ENCODE measurements at places on chromosomes 2 and 18. TPM values are rescaled to one million over a fixed set of nuclear protein-coding genes. Genes with fewer than 3 reads are reported as not detected.

Gene CDC42EP3
- total RNA-seq: 30.7 TPM

Gene STK11IP
- total RNA-seq: 13.0 TPM

Gene DNAJC5G
- total RNA-seq: not detected

Gene COLEC11
- not detected for total RNA-seq

Gene EPAS1
- total RNA-seq: 71.1 TPM

Gene C2orf42
- total RNA-seq: 23.6 TPM

Gene TMEM17
- 3.2 TPM for total RNA-seq

Gene LCT
- not detected for total RNA-seq

Gene PLGLB1
- not detected for total RNA-seq

Gene ADCYAP1
- total RNA-seq: not detected

Gene HES6
- 2.7 TPM for total RNA-seq

Gene DSG4
- not detected for total RNA-seq

Gene THADA
- total RNA-seq: 18.8 TPM

Gene FOXD4L1
- total RNA-seq: not detected

Gene TEX44
- not detected for total RNA-seq

Gene MCM6
- 40.2 TPM for total RNA-seq

Gene KCNG2
- 1.2 TPM for total RNA-seq

Gene G6PC2
- not detected for total RNA-seq

Gene AMER3
- not detected for total RNA-seq

Gene CHST10
- total RNA-seq: 11.5 TPM

Gene SPDYA
- under 0.01 TPM for total RNA-seq

Gene IL1F10
- not detected for total RNA-seq

Gene NDUFV2
- 177 TPM for total RNA-seq

Gene DTNA
- total RNA-seq: 9.0 TPM

Gene SERPINB2
- total RNA-seq: not detected

Gene NOSTRIN
- total RNA-seq: 0.18 TPM

Gene SCN1A
- total RNA-seq: not detected

Gene ADD2
- not detected for total RNA-seq

Gene UPP2
- not detected for total RNA-seq

Gene FMNL2
- 12.7 TPM for total RNA-seq

Gene MREG
- 1.1 TPM for total RNA-seq

Gene GPR35
- total RNA-seq: not detected

Gene LIMS4
- total RNA-seq: 2.3 TPM

Gene C2orf80
- total RNA-seq: not detected

Gene GATA6
- total RNA-seq: 14.9 TPM

Gene TMEM131
- 10.4 TPM for total RNA-seq

Gene SANBR
- total RNA-seq: 6.7 TPM

Gene DYNAP
- total RNA-seq: not detected

Gene NTSR2
- total RNA-seq: not detected

Gene PLEKHH2
- 4.8 TPM for total RNA-seq

Gene TXNDC2
- total RNA-seq: not detected

Gene GKN1
- not detected for total RNA-seq

Gene AQP12B
- total RNA-seq: not detected

Gene PLCL1
- 0.58 TPM for total RNA-seq

Gene BCL2
- total RNA-seq: not detected

Gene CIB4
- not detected for total RNA-seq
